Stimulated activated naive B cell treated with anti-CD40 and anti-IgM and Interleukin-4, amounts not matched to agents 10 μg/mL and 1 μg/mL and 100 μg/mL, for 72 hours (primary cell): ENCODE measurements at places on chromosomes 2 and 18.
A peak's percentile ranks its signal among the peaks of the same experiment; 100 is the strongest.

GRCh38 chr2:47528874-47529273 is 125.9 kb downstream of the MSH2 start:
- no peaks in the 10 kb centered on the region for H3K4me1 ChIP-seq
- DNase-seq, result no peak
- H3K27ac ChIP-seq, result no peak overlapping the region

GRCh38 chr18:69889009-69889408 is 58.7 kb downstream of the CD226 start:
- no peak for DNase-seq
- H3K27ac ChIP-seq, result peak overlapping the region; percentile 34
- no peaks in the 10 kb centered on the region for H3K36me3 ChIP-seq

DNA sequence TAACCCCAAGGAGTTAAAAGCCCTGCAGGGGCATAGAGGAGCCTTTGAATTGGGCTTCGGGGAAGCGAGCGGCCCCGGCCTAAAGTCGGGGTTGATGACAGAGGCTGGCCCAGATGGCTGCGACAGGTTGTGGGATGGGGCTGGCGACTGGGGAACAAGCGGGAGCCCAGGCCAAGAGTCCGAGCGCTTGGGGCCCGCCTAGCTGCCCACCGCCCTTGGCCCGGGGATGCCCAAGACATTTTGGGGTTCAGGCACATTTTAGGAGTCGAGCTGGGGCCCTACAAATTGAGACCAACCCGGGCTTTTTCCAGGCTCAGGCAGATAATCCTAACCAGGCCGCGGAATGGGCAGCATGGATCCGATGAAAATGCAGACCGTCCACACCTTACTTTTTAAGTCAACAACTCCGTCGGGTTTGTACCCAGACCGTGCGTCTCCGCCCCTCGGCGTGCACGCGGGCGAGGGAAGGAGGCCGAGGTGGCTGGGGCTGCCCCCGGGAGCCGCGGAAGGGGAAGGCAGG is 507 bp downstream of the RTKN start:
- peaks cover 70% of the 10 kb centered on the region for H3K4me1 ChIP-seq
- H3K27ac ChIP-seq, result peak overlapping the region; percentile 31
- H3K4me3 ChIP-seq, result peak overlapping the region; percentile 87
- peaks cover 21% of the 10 kb centered on the region for H3K27me3 ChIP-seq
- peak; percentile 40 for DNase-seq
- peaks cover 9% of the 10 kb centered on the region for H3K36me3 ChIP-seq

GRCh38 chr18:41753826-41754225 is 201.2 kb upstream of the PIK3C3 start:
- H3K27me3 ChIP-seq, result no peaks in the 10 kb centered on the region
- H3K27ac ChIP-seq, result no peak overlapping the region
- no peaks in the 10 kb centered on the region for H3K36me3 ChIP-seq

DNA sequence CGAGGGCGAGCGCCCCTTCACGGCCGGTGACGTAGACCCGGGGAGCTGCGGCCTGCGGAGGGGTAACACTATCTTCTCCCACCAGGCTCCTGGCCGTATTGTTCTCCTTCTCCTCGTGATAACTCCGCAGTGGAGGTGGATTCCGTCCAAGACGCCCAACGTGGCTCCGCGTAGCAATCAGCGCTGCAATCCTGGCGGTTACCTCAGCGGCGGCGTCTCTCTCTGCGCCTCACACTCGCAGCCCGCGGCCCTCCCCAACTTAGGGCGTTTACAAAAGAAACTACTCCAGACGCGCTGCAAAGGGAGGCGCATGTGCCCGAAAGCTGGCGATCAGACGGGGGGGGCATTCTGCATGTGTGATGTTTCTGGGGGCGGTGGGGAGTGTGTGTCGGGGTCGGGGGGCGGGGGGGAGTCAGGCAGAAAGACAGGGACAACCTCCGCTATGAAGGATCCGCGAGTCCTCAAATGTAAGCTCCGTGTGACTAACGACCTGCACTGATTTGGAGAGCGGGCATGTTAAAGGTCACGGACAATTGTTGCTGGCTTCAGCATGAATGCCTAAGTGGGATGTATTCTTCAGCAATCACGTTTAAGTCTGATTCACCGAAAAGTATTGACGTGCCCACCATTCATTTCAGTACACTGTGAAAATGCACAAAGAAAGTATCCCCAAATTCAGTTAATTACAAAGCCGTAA is 1.3 kb upstream of the ZNF516 start:
- H3K4me3 ChIP-seq, result peak overlapping the region; percentile 93
- H3K27ac ChIP-seq, result peak overlapping the region; percentile 96
- peaks cover 11% of the 10 kb centered on the region for H3K36me3 ChIP-seq
- H3K27me3 ChIP-seq, result no peaks in the 10 kb centered on the region

- no peaks in the 10 kb centered on the region for H3K27me3 ChIP-seq
- peak overlapping the region; percentile 84 for H3K4me3 ChIP-seq
- H3K4me1 ChIP-seq, result peaks cover 38% of the 10 kb centered on the region
- H3K27ac ChIP-seq, result peak overlapping the region; percentile 90
- peaks cover 1% of the 10 kb centered on the region for H3K36me3 ChIP-seq
Measured at GRCh38 chr2:74414881-74415761, 6.3 kb downstream of the C2orf81 start.
